ENCODE measurements at places on chromosomes 6 and 20.

- DNase-seq: no peak
Measured at GRCh38 chr6:132764370-132764769, 6.7 kb upstream of the VNN2 start.

DNA sequence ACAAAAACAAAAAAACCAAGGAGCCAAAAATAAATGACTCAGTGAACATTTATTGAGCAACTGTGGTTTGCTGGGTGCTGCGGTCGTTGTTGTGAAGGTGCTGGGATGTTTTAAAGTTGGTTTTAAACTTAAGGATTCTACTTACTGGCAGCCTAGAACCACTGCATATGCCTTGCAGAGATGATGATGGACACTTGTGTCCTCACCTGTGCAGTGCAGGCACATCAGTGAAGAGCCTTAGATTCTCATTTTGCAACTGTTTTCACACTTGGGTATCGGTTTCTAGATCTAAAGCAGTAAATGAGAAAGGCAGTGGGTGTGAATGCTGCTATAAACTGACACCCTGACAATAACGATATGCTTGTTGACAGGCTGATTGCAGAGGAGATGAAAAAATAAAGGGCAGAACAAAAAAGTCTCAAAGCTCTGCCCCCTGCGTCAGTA, 68.8 kb downstream of the UTRN start:
- DNase-seq: no peak

DNA sequence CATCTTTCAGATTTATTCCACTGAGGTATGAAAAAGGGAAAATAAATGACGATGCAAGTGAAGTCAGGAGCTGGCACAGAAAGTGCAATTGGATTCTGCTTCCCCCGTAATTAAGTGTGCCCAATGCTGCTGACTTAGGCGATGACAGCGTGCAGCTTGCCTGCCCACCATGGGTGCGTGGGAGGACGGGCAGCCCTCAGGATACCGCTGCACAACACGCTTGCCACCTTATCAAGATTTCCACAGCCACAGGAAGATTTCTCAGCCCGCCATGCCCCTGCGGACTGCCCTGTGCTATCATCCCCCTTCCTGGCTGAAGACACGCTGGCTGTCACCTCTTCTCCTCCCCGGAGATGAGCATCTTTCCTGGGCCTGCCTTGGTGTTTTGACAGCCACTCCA, 103.3 kb upstream of the BACH2 start:
- DNase-seq: no peak

GRCh38 chr6:63888416-63888815, 252.8 kb downstream of the PHF3 start:
- DNase-seq: no peak

DNA sequence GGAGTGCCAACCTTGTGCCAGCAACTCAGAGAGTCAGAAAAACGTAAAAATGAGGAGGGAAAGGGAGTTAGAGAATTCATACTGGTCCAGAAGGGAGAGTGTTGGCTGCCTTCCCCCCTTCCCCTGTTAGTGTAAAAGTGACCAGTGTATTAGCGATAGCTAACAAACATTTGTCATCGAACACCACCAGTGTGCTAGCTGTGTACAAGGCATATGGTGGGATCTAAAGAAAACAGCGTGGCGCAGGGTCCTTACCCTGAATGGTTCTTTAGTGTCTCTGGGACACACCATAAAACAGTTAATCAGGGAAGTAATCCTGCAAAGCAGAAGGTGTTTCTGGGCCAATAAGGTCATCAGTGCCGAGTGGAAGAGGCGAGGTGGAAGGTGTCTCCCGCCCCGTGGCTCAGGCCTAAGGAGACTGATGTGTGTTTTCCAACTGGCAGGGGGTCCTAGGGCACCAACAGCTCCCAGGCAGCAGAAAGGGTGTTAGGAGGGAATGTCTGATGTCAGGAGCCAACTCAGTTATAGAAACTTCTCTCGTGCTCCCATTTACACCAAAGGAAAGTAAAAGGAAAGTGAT, 91.9 kb downstream of the TCP11 start:
- DNase-seq: no peak

DNA sequence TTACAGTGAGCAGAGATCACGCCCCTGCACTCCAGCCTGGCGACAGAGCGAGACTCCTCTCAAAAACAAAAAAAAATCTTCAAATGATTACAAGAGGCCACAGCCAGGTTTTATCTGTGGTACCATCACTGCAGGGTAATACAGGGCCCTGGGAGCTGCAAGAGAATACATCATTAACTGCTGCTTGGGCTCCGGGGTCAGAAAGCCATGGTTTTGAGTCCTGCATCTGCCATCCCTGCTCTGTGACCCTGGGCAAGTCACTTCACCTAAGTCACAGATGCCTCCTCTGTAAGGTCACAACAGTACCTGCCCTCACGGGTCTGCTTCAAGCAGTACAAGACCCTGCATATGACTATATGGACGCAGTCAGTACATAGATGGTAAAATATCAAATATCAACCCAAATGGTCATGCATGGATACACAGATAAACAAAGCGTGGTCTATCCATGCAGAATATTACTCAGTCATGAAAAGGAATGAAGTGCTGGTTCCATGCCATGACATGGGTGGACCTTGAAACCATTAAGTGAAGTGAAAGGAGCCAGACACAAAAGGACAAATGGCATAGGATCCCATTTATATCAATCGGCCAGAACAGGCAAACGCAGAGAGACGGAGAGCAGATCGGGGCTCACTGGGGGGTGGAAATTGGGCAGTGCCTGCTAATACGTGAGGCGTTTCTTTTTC, 83.6 kb downstream of the NFATC2 start:
- no peak for DNase-seq

GRCh38 chr6:156885562-156885961, 108.4 kb downstream of the ARID1B start:
- DNase-seq: no peak

GRCh38 chr6:166936079-166936787, 20.1 kb downstream of the RNASET2 start:
- no peak for DNase-seq

DNA sequence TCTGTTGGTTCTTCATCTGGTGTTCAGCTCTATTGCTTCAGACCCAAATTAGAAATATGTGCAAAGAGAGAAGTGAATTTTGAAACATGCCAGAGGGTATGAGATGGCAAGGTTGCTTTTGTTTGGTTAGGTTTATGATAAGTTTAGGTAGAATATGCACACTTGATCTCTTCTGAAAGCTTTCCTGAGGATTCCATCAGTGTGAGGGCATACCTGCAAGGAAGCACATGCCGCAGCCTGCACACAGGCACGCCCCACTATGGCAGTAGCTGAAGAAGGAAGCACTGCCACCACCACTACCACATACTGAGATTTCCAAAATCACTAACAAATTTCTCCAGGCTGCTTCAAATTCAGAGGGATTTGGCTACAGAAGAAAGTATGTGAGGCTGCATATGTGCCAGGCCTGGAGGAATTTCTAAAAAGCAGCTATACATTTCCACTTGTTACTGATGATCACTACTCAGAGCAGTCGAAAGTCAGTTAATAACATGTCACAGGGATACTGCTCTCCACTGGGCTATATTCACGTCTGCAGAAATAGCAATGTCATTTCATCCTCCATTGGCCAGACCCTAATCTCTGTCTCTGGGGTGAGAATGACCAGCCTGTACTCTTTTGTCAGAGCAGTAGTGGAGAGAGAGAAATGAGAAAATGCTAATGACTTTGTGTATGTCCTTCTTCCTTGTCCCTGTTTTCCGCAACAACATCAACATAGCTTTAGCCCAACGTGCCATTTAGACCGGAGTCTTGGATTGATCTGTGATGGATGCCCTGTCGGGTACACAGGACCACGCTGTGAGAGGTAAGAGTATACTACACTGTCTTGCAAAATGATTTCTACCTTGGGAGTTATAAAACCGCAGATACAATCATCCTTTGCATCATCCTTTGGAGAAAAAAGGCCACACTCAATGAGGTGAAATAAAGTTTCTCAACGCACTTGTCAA, 396.7 kb downstream of the LAMA2 start:
- no peak for DNase-seq

DNA sequence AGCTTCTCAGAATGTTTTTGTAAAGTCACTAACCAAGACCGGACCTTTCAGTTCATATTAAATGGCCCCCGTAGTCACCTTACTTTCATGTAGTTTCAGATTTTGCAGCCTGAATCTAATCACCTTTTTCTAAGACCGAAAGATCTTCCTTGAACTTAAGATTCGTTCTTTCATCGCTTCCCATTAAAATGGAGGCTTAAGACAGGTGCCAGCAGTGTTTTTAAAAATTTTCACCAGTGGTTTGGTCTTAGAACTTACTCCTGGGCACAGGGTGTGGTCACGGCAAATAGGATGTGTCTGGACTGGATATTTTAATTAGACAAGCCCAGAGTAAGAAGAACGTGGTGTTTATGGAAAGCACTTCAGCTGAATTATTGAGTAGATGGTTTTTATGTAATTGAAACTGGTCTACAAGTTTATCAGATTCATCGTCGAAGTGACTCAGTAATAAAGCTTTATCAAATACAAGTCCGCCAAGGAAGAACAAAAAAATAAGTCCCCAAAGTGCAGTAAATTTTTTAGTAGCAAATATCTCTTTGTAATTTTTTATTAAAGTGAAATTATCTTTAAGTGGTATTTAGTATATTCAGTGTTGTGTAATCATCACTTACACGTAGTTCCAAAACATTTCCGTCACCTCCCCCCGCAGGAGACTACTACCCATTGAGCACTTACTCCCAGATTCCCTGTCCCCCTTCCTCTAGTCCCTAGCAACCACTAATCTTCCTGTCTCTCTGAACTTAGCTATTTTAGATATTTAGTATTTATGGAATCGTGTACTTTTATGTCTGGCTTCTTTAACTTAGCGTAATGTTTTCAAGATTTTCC, 868 bp downstream of the SRSF3 start:
- DNase-seq: no peak

- no peak for DNase-seq
Measured at GRCh38 chr6:46072866-46073265, 56.9 kb upstream of the ENPP4 start.

DNA sequence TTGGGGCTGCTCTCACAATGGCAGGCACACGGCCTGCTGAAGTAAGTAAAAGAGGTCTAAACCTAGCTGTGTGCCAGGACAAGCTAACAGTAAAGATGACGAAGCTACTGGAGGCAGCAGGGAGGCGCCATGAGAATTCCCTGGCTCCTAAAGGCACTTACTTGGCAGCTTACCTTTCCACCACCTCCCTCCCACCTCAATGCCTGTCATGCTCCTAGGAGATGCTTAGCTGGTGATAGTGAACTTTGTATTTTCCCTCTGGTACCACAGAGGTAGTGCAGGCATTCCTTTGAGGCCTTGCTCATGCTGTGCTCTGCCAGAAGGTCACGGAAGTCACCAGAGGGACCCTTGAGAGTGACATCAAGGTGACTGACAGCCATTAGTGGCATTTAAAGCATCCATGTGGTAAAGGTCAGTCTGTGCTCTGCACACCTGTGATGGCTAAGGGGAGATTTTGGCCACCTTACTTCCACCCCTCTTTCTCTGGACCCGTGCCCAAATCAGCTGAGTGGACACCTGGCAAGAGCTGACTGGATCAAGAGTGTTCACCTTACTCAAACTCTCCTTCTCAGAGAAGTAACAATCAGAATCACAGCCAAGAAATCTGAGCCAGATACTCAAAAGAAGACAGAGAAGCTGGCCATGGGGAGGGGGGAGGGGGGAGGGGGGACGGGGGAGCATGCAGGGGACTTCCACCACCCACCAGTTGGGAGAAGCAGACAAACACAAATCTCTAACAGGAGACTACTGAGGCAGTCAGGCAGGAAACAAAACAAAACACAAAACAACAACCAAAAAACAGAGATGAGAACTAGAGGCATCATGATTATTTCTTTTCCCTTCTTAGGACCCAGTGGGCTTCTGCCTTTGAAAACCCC, 2.9 kb downstream of the FKBP1A start:
- no peak for DNase-seq

DNA sequence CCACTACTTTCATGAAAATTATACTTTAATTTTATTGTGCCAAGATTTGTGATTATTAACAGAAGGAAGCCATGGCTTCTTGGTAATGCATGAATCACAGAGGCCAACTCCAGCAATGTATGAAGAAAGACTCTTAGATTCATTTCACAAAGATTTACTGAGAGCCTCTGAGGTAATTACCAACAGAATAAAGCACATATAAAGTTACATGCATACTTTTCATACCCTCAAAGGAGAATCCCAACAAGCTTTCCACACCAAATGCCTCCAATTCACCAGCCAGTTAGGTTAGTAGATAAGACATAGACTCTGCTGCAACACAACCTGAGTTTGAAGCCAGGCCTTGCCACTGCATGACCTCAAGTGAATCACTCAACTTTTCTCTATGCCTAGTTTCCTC, 41.9 kb downstream of the HBS1L start:
- no peak for DNase-seq

GRCh38 chr6:83138118-83138722, 54.8 kb downstream of the PGM3 start:
- no peak for DNase-seq

- DNase-seq: no peak
Measured at GRCh38 chr6:5850848-5851255, 155.9 kb downstream of the NRN1 start.

DNA sequence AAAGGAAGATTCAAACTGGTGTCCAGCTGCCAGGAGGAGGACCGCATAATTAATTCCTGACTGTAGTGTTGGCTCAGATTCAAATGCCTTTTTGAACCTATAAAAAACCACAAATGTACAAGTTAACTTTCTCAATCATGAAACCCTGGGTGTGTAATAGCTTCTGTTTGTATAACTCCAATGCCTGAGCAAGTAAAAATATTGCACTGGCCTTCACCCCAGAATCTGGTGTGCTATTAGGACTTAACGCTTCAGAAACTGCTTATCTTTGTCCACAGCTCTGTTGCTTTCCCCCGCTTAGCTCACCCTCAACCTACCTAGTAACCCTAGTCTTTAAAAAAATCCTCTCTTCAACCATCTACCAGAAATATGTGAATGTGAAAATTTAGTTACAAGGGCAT, 119.1 kb upstream of the MAP7 start:
- no peak for DNase-seq

- no peak for DNase-seq
Measured at GRCh38 chr20:64244870-64245603, 10.5 kb upstream of the PCMTD2 start.

DNA sequence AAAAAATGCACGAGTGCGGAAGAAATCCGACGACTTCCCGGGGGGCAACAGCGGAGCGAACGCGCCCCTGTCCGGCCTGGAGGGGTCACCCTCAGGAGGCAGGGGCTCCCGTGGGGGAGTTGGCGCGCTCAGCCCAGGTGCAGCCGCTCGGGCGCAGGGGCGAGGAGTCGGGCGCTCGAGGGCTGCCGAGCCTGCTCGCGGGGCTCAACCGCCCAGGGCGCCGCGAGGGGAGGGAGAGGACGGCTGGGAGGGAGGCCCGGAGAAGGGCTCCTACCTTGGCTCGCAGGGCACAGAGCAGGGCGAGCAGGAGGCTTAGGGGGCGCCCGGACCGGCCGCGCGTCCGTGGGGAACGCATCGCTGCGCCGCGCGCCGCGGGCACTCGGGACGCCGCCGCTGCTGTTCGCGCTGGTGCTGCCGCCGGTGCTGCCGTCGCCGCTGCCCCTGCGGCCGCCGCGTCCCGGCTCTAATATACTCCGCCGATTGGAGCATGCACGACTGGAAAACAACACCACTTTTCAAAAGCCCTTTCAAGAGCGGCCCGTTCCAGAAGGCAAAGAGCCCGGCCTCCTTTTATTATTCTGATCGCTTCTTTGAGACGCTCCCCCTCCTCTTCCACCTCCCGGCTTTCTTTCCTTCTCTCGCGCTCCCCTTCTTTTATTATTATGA, 490 bp downstream of the JAG1 start:
- DNase-seq: no peak

Data from activated CD4-positive, alpha-beta T cell treated with anti-CD3 and anti-CD28 coated beads, Interleukin-2, amount 50 U/mL, for 1 hour (primary cell).